GF-D8 (cell line): ENCODE measurements at places on chromosomes 5 and 9.

DNA sequence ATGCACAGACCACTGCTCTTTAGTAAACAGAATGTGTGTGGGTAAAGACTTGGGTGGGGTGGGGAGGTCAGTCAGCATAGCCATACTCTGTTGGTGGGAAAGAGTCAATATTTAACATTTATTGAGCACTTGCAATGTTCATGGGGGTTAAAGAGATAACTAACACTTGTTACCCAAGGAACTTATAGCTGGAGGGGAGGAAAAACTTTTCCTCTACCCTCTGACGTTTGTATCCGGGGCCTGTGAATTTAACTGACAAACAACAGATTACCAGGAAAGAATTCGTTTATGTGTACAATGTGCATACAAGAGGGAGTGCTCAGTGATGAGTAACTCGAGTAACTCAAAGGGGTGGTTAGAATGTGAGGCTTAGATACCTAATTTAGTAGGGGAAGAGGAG is 6.8 kb upstream of the CLINT1 start:
- no peak for DNase-seq

GRCh38 chr5:2919310-2920018 is 168.0 kb upstream of the IRX2 start:
- no peak for DNase-seq

GRCh38 chr5:175867587-175868347 is 3.6 kb upstream of the CPLX2 start:
- no peak for DNase-seq

DNA sequence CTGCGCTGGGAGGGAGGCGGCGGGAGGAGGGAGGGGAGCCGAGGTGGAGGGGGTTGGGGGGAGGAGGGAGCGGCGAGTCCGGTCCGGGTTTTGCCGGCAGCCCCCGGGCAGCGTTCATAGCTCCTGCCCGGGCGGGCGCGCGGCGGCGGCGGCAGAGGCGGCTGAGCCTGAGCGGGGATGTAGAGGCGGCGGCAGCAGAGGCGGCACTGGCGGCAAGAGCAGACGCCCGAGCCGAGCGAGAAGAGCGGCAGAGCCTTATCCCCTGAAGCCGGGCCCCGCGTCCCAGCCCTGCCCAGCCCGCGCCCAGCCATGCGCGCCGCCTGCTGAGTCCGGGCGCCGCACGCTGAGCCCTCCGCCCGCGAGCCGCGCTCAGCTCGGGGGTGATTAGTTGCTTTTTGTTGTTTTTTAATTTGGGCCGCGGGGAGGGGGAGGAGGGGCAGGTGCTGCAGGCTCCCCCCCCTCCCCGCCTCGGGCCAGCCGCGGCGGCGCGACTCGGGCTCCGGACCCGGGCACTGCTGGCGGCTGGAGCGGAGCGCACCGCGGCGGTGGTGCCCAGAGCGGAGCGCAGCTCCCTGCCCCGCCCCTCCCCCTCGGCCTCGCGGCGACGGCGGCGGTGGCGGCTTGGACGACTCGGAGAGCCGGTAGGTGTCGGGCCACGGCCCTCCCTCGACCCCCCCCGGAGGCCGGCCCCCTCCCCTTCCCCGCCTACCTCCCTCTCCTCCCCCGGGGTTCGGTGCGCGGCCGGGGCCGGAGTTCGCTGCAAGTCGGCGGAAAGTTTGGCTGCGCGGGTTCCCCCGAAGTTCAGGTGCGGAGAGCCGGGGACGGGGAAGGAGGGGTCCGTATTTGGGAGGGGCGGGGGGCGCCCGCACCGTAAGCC is at the start of gene CXXC5:
Gene CXXC5, plus strand, starts transcription at position 145 of the 877 bp plus-strand sequence. CDS start 32,175 bp downstream, outside the sequence.
- DNase-seq = peak; percentile 50

- no peak for DNase-seq
These were observed 123.0 kb upstream of the FST start for GRCh38 chr5:53357439-53357838.
